Activated CD4-positive, alpha-beta T cell treated with anti-CD3 and anti-CD28 coated beads for 24 hours (primary cell): ENCODE measurements at places on chromosomes 11 and 22.

- DNase-seq: no peak
Measured at GRCh38 chr11:18706330-18707243, 8.0 kb downstream of the TMEM86A start.

DNA sequence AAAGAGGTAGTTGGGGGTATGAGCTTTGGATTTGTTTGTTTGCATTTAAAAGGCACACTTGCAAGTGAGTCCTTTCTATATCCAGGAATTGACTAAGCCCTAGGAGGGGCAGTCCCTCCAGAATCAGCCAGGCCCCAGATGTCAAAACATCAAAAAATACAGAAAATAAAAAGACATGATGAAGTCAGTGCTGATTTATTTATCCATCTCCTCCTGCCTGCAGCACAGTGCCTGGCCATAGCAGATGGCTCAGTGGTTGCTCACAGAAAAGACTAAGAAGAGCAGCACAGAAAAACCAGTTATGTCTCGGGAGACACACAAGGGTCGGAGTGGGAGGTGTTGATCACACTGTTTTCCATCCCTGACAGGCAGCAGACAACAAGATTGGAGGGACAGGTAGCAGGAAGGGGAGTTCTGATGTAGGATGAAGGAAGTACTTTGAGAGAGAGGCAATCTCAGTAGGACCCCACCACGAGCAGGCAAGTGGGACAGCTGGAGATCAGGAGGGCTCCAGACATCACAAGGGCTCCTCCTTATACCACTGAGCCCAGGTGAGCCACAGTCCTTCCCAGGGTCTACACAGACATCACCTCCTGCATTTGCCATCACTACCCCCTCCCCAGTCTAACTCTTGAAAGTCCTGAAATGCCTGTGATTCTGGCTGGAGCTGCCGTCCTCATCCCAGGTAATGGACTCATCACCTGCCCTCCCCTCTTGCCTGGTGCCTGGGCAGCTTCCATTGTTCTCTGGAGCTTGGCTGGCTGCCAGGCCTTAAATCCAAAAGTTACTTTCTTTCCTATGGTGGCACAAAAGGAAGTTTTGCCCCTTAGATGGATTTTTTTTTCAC lies 32.3 kb downstream of the TMPRSS5 start:
- DNase-seq: no peak

DNA sequence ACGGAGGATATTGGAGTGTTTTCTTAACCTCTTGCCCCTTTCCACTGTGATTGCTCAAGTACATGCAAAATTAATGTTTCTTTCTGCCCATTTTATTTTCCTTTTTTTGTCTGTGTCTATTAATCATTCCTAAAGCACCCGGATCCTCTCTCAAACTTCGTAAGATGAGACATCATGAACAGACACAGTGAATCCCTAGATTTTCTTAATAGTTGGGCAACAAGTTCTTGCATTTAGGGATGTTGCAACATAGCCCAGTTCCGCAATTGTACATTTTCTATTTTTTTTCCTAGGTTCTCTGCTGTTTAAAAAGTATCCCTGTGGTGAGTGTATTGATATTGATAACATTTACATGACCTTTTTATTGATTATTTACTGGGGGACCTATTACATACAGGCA lies 2.9 kb downstream of the FAM111A start:
- DNase-seq: no peak

DNA sequence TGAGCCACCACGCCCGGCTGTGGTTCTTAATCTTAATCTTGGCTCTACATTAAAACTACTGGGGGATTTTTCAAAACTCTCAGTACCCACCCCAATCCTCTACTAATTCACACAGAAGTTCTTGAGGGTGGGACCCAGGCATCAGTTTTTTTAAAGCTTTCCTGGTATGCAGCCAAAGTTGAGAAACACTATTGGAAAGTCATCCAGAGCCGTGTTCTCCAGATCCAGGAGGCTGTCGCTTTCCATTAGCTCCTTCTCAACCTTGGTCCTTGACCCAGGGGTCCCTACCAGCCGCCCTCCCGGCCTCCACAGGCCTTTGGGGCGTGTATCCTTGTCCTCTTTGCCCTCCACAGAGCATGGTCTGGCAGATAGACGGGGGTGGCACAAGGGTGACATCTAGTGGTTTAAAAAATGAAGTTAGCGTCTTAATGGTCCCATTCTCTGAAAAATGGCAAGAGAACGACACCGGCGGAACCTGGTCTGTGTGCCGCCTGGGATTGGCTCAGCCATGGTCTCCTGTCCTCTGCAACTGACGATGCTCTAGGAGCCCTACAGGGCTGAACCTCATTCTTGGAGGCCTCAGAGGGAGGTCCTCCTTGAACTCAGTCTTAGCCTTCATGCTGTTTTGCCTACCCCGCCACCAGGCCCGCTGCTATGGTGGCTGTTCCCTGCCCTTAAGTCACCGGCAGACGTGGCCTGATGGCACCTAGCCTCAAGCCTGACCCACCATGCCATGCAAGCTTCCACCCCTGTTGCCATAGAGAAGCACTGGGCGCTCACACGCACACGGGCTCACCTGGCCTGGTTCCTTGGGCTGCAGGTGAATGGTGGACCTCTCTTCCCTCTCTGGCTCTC lies 152.0 kb upstream of the SYN3 start:
- no peak for DNase-seq

DNA sequence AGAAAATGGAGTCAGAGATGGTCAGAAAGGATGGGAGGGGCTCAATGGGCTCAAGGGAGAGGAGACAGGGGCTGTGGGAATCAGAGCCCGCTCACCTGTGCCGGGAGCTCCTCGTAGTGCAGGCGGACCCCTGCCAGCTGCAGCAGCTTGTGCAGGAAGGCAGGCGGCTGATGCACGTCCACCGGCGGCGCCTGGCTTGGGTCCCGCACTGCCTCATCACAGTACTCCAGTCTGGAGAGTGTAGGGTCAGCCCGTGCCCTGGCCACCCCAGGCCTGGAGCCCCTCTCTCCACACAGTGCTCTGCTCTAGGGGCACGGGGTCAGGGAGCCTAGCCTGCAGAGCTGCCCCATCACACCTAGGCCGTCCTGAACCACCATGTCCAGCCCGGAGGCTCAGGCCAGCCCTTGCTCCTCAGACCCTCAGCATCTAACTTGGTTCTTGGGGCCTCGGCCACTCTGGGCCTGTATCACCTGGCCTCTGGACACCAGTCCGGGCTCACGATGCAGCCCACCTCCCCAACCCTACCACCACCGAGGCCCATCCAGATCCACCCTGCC lies 3.8 kb downstream of the ATG2A start:
- no peak for DNase-seq

DNA sequence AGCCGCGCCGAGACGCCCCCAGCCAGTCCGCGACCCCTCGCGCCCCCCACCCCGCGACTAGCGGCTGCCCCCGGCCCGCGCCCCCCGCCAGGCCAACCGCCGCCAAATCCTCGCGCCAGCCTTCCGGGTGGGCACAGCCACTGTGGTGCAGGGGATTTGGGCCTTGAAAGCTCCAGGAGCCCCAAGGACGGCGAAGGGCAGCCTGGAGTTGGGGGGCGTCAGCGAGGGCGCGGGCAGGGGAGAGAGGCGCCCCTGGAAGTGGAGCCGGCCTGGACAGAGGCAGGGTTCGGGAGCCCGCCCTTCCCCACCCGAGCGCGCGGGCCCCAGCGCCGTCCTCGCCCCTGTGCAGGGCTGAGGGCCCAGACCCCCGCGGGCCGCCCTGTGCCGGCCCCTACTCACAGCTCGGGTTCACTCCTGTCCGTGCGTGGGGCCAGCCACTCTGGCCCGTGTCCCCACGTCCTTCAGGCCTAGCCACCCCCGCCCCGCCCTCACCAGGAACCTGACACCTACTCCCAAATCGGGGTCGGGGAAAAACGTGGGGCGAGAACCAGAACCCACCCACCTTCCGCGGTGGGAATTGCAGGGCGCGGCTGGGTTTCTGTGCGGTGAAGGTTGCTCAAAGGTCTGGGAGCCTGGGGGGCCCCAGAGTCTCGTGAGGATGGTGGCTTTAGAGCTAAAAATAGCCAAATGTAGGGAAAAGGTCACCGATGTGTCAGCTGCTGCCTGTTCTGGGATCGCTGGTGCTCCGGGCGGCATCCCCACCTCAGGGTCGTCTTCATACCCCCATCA lies at the start of gene CPT1B:
Gene CPT1B, minus strand, starts transcription at position 441 of the 789 bp plus-strand sequence. CDS start 512 bp downstream, outside the sequence.
- no peak for DNase-seq

DNA sequence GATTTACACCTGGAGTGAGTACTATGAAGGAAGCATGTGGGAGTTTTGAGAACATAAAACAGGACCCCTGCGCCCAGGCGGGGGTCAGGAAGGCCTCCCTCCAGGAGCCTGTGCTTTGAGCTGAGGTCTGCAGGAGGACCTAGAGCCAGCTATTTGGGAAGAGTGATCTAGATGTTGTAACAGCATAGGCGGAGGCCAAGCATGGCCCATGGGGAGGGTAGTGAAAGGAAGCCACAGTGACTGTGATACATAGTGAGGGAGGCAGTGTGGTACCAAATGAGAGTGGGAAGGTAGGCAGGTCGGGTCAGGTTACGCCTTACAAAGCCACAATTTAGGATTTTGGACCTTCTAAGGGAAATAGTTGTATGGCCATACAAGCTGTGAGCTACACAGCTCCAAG lies 147.5 kb downstream of the PARVA start:
- DNase-seq: no peak

GRCh38 chr11:116353589-116353988 lies 419.2 kb downstream of the BUD13 start:
- no peak for DNase-seq

DNA sequence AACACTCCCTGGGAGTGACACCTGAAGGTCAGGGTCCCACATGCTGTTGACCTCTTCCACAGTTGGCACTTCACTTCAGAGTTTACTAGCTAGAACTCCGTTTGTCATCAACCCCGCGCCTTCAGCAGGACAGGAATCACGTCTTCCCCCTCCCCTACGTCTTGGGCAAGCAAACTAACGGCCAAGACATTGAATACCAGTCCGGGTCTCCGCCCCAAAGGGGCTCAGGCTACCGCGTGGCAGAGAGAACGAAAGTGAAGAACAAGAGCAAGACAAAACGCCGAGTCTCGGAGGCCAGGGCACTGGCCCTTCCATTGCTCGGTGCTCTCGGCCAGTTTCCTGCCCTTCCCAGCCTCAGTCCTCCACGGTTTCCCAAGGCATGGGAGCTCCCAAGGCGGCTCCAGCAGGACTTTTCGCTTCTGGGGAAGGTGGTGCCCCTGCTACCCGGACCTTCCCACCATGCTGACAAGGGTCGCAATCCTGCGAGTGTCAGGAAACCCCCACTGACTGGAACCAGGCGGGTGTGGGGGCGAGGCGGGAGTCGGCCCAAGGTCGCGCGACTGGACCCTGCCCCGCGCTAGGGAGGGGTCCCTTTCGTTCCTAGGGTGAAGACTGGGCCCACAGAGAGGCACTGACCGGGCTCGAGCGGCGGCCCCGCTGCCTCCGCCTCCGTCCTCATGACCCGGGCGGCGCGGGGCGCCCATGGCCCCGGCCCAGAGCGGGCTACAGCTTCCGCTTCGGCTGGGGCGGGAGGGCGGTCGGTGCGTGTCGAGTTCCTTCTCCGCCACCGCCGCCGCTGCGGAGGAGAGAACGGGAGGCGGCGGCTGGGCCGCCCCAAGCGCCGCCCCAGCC lies at the start of gene GUCD1:
Gene GUCD1, minus strand, starts transcription at position 826 of the 852 bp plus-strand sequence. Its CDS starts 147 bp downstream, at position 679.
- peak; percentile 12 for DNase-seq

DNA sequence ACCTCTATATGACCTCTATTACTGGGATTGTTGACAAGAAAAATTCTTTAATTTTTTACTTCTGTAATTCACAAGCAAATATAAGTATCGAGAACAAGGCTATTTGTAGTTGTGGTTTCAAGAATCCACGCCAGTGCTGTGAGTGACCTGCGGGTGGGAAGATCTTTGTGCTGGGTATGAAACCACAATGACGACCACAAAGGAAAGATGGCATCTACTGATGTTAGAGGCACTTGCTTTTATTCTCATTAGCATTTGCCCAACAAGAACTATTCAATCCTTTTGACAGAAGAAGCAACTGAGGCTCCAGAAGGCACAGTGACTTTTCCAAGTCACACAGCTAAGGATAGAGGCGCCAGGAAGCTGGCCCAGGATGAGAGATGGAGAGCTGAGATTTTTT lies 1054.9 kb downstream of the TBC1D22A start:
- no peak for DNase-seq

- no peak for DNase-seq
Measured at GRCh38 chr11:2120359-2121100, 18.7 kb downstream of the IGF2 start.

GRCh38 chr11:45028911-45029682 lies 78.4 kb upstream of the TP53I11 start:
- DNase-seq: no peak

GRCh38 chr22:27808451-27809225 lies 7.1 kb upstream of the MN1 start:
- no peak for DNase-seq
